ENCODE measurements at places on chromosomes 2 and 18.

DNA sequence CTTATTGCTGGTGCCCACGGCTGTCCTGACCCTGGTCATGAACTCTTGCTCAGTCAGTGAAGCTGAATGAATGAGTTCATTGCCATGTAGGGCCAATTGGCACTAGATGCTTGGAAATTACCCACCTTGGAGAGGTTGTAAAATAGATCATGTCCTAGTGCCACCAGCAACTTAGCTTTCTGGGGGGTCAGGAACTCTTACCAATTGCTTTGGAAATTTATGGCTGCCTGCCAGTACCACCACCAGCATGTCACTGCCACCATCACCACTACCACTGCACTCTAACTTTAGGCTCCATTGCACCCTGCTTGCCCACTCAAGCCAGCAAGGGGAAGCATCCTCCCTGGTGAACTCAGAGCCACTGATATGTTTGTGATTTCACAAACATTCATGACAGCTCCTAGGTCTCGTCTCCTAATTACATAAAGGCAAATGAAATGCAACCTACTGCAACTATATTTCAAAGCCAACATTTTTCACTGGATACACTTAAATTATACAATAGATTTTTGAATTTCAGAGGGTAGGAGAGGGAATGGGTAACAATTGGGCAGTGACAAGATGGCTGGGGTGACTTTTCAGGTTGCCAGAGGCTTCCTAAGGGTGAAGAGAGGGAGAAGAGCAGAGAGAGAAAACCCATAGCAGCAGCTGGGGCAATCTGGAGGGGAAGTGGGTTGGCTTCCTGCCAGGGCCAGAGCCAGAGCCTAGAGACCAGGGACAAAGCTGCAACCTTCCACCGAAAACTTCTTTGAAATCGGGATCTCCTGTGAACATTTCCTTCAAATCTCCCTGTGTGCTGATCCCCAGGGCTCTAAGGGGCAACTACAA, 3.5 kb upstream of the EMILIN1 start:
- DNase-seq, result no peak

DNA sequence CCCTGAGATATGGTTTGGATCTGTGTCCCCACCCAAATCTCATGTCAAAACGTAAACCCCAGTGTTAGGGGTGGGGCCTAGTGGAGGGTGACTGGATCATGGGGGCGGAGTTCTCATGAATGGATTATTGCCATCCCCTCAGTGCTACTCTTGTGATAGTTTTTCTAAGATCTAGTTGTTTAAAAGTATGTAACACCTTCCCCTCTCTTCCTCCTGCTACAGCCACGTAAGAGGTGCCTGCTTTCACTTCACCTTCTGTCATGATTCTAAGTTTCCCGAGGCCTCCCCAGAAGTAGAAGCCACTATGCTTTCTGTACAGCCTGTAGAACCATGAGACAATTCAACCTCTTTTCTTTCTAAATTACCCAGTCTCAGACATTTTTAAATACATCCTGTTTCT, 16.9 kb downstream of the PUM2 start:
- DNase-seq, result no peak

- DNase-seq, result no peak
Observed at GRCh38 chr18:55501579-55501978, 86.4 kb downstream of the TCF4 start.

- no peak for DNase-seq
Observed at GRCh38 chr2:101442042-101442666, 32.8 kb downstream of the RFX8 start.

GRCh38 chr2:218743068-218743467, 32.4 kb downstream of the TTLL4 start:
- DNase-seq, result no peak

GRCh38 chr18:1619507-1619906, 714.8 kb downstream of the ADCYAP1 start:
- DNase-seq, result no peak

GRCh38 chr2:123895651-123896050, 129.4 kb upstream of the CNTNAP5 start:
- no peak for DNase-seq

GRCh38 chr18:45291621-45292615, 323.4 kb upstream of the SLC14A2 start:
- DNase-seq, result no peak

- DNase-seq, result no peak
Observed at GRCh38 chr2:229740279-229740678, 25.9 kb upstream of the DNER start.

DNA sequence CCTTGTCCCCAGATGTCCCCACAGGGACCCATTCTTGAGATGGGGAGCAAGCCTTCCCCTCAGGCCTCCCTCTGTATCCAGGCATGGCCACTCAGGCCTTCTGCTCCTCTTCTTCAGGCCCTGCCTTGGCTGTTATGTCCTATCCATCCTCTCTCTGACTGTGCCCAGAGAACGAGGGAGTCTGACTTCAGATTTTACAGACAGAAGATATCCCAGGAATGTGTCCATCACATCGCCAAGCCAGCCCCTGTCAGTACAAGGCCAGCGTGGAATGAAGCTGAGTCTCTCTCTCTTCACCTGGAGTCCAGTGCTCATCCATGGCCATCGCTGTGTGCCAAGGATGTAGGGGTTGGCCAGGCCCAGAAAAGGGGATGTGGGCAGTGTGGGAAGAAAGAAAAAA, 57.6 kb downstream of the SDC1 start:
- DNase-seq, result no peak

DNA sequence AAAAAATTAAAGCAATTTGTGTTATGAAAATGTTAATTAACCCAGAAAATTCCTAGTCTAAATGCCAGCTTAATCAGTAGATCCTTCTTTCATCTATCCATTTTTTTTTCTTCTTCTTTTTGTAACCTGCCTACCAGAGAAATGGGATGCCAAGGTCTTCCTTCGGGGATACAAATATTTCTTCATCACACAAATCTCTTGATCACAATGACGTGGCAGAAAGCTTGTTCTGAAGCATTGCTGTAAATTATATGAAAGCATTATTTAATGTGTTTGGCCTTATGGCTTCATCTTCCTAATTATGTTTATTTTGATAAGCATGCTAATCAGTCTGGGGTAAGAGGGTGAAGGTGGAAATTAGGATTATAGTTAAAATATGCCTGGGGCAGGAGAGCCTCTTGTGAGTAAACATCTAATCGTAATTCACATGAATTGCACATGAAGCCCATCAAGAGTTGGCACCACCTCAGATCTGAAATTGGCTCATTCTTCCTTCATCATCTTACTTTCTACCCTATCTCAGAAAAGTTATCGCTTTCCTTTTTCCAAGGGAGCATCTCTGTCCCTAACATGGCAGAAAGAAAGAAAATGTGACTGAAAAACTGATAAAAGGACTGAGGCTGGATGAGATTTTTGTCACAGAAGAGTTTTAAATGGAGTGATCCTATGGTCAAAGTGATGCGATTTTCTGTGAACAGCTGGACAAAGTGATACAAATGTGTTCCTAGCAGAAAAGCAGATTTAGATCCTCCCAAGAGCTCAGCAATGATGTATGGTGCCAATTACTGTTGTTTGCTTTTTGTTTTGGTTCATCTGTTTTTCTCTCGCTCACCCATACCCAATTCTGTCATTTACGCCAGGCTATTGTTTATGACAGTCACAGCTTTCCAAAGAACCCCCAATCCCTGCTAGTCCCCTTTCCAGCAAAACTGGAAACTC, 76.9 kb upstream of the PMAIP1 start:
- DNase-seq, result no peak

- no peak for DNase-seq
Observed at GRCh38 chr2:15603044-15603765, 11.5 kb downstream of the DDX1 start.

DNA sequence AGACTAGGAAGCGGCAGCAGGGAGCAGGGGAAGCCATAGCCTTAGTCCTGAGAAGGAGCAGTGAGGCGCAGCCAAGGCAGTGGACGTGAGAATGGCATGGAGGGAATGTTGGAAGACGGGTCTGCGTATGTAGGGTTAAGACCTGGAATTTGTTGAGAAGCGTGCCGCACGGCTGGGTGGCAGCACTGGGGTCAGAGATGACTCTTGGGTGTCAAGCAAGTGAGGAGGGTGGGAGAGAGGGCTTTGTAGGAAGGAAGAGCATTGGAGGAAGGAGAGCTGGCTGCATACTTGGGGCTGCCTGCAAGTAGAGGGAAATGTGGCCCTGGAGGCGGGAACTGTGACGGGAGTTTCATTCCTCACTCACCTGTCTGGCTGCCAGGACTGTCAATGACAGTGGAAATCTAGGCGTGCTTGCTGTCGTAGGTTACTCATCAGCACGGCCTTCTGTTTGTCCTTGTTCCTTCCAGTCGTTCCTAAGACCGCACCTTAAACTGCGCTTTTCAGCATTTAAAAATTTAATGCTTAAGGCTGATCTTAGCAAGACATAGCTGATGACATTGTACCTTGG, 108.0 kb downstream of the ITGB1BP1 start:
- DNase-seq, result no peak

DNA sequence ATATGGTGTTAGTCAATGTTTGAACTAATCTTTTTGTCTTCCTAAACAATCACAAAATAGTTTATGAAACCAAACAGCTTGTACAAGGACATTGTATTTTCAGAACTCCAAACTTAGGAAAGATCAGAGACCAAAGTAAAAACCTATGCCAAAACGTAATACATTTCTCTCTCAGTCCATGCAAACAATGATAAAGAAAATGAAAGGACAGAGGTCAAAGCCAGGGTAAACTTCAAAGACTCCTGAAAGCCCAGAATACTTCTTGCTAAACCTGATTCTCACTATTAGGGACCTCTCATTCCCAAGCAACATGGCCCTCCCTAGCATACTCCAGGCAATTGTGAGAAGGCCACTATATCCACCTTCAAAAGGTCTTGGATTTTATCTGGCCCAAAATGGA, 105.1 kb upstream of the GALNT5 start:
- no peak for DNase-seq

DNA sequence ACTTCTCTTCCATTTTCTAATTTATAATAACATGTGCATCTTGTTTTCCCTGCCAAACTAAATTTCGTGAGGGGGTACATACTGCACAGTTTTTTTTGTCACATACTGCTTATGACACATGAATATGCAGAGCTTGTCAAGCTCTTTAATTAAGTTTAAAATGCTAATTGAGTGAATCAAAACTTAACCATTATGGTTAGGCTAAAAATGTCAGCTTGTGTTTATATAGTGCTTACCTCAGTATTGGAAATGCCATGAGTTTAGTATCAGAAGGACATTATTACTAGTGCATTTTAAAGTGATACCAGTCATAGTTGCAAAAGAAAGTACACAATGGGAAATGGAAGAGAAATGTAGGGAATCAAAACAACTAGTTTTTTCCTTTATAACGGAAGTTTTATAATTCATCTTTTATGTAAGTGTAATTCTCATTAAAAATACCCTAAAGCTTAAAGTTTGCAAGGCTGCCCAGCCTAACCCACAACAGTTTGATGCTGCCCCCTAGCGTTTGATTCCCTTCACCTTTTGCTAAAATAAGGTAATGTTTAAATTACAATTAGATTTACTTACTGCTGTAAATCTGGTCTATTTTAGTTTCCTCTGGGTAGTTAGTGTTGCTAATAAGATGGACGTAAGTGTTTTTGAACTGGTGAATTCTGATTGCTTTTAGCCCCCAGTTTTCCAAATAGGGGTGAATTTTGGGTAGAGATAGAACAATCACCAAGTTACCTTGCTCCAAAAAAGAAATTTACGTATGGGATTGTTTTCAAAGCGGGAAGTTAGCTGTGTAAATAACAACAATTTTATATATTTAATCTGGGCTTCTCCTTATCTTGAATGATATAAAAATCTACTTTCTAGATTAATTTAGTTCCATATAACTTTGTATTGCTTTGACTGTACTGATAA, 3.2 kb downstream of the SLC39A10 start:
- DNase-seq, result peak; percentile 70

DNA sequence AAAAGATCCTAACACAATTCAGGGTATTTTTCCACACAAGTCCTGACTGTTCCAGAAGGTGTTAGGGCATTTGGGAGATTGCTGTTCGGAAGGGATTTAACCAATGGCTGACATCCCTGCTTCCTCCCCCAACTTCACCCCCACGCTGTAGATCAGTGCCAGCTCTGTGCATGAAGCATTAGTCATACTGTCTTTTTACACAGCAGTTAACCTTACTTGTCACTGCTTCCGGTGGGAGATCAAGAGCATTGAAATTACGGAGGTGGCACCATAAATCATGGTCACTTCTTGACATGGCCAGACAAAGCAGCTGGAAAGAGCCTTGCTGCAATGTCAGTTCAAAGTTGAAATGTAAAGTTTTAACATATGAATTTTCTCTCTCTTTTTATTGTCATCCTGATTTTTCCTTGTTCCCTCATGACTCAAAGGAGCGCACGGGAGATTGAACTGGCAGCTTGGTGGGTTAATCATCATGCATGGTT, 70.2 kb downstream of the HRH4 start:
- DNase-seq, result no peak

- DNase-seq, result no peak
Observed at GRCh38 chr2:234165421-234165820, 114.9 kb downstream of the SPP2 start.

- DNase-seq, result no peak
Observed at GRCh38 chr2:233835230-233836186, 18.8 kb downstream of the HJURP start.

- DNase-seq, result no peak
Observed at GRCh38 chr2:81195774-81196382, 891.3 kb upstream of the LRRTM1 start.

DNA sequence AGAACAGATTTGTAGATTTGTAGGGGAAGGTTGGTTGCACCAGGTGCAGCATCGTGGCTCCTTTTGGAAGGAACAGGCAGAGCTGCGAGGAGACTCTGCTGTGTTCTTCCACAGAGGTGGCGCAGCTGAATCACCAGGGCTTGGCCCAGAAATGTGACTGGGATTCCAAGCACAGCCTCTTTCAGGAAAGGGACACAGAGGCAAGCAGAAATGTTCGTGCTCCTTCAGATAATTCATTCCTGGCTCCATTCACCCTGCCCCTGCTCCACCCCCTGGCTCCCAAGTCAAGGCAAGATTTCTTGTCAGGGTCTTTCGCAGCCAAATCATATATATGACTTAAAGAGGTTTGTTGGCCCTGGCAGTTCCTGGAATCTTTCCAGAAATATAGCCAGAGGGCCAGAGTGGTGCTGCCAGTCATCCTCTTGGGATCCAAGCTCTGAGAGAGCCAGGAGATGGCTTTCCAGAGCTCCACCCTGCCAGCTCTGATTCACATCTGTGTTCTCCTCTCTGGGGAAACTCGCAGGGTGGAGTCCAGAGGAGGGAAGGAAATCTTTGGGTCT, 203.9 kb upstream of the TANK start:
- no peak for DNase-seq

DNA sequence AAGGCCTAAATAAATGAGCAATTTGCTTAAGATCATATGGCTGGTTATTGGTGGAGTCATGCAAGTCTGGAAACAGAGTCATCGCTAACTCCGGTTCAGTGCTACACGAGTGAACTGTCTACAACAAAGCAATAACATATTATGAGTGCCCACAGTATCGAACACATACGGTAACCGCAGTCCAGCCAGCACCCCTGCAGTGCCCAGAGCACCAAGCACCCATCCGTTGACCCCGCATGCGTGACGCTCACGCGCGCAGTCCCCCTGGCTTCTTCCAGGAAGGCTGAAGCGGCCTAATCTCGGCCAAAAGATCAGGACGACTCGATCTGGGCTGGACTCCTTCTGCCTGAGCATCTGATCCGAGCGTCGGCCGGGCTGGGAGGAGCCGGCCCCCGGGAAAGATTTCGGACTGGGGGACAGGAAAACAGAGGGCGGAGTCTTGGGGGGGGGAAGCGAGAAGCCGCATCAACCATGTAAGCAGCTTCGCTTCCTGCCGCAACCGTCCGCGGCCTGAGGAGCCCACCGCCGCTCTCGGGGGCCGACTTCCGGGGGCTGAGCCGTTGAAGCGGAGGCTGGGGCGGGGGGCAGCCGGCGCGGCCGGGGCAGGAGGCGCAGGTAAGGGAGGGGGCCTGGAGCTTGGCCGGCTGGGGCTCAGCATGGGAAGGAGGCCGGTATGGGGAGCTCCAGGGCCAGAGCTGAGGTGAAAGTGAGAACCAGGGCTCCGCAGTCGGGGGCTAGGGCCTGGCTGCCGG, at the start of gene PIKFYVE:
Gene PIKFYVE (plus strand): TSS at position 455 of the 752 bp plus-strand sequence. CDS start 5,265 bp downstream, outside the sequence.
- DNase-seq, result peak; percentile 71

All from stimulated activated CD4-positive, alpha-beta T cell treated with anti-CD3 and anti-CD28 coated beads, Interleukin-1b, Interleukin-23, amount 100 ng/mL, for 1 hour (primary cell).